ENCODE measurements at places on chromosomes 1 and 21. TPM values are rescaled to one million over a fixed set of nuclear protein-coding genes. Genes with fewer than 3 reads are reported as not detected.

- no peak for DNase-seq
These were observed 902.1 kb downstream of the MRPL39 start for GRCh38 chr21:24705201-24705600.

DNA sequence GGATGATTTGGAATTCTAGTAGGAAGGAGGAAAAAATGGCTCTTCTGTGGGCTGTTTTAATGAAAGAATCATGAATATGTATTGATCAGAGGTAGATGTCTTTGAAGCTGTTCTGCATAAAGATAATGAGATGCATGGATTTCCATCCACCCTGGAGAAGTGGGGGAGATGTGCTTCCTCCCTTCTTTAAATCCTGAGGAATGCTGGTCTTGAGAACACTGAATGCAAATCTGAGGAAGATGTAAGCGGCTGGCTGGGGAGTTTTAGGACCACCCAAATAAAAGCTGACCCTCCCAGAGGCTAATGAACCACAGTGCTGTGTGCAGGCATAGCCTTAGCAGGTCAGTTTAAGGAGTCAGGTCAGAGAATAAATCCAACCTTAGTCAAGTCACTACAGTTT, 37.3 kb downstream of the ZMYND12 start:
- DNase-seq: no peak

DNA sequence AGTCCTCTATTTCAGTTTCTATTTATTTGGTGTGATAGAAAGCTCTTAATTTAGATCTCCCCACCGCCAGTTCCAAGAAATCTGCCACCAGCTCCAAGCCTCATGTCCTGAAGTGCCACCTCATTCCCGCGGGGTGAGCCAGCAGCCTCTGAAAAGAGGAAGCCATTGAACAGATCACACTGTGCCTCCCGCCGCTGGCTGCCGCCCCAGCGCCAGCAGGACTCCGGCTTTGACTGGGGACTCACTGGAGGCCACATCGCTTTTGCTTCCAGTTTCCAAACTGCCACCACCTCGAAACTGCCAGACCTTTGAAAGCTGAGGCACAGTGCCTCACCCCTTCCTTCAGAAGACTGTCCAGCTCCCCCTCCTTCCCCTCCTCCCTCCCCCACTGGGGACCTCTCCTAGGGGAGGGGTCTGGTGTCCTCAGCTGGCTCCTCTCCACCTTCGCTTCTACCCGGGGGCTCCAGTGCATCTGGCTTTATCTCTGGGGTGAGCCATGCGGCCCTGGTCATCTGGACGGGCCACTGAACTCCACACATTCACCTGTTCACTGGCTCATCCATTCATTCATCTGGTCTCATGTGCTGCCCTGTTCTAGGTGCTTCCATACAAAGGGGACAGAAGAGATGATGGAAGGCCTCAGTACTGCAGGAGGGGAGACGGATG, 58.9 kb downstream of the VPS26C start:
- DNase-seq: no peak

- peak; percentile 98 for DNase-seq
These were observed at the start of gene MAP3K7CL for GRCh38 chr21:29130270-29130969. Gene MAP3K7CL, plus strand, starts transcription at chr21:29130644. Its CDS starts 2,701 bp downstream, at chr21:29133345.

GRCh38 chr21:26969971-26970725, 3.3 kb upstream of the ADAMTS5 start:
- DNase-seq: no peak

GRCh38 chr21:42562816-42563215, 49.2 kb downstream of the SLC37A1 start:
- no peak for DNase-seq

DNA sequence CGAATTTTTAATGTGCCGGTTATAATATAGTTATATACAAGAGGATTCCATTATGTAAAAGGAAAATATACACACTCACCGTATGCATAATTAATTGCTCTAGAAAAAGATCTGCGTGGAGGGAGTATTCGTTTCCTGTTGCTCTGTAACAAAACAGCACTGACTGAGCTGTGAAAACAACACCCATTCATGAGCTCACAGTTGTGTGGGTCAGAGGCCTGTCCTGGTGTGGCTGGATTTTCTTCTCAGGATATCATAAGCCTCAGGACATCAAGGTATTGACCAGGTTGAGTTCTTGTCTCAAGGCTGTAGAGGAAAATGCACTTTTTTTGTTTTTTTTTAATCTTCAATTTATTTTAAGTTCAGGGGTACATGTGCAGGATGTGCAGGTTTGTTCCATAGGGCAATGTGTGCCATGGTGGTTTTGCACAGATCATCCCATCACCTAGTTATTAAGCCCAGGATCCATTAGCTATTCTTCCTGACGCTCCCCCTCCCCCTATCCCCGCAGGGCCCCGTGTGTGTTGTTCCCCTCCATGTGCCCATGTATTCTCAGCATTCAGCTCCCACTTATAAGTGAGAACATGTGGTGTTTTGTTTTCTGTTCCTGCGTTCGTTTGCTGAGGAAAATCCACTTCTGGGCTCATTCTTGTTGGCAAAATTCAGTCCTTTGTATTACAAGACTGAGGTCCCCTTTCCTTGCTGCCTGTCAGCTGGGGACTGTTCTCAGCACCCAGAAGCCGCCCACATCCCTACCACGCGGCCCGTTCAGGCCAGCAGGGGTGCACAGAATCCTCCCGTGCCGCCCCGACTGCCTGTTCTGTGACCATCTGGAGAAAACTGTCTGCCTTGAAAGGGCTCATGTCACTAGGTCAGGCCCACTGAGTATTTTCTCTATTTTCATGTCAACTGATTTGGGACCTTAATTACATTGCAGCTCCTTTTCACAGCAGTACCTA, 87.4 kb upstream of the ERRFI1 start:
- DNase-seq: no peak

DNA sequence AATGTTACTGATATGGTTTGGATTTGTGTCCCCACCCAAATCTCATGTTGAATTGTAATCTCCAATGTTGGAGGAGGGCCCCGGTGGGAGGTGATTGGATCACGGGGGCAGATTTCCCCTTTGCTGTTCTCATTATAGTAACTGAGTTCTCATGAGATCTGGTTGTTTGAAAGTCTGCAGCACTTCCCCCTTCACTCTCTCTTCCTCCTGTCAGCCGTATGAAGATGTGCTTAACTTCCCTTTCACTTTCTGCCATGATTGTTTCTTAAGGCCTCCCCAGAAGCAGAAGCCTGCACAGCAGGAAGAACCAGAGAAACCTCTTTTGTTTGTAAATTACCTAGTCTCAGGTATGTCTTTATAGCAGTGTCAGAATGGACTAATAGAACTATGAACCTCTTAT, 28.4 kb downstream of the TRIM33 start:
- no peak for DNase-seq

DNA sequence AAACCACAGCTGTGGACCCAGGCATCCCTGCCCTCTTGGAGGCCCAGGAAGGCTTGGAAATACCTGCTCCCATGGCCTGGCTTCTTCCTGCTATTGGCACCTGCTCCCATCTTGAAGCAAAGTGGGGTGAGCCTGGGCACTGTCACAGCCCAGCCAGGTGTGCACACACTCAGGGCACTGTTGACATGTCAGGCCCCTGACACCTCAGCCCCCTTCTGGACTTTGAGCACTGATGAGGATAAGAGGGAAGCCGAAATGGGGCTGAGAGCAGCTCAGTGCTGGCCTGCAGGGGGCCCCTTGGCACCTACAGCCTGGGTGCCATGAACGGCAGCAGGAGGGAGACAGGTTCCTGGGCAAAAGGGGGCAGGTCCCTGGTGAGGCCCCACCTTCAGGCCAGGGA, 55.9 kb downstream of the DAB1 start:
- no peak for DNase-seq

- no peak for DNase-seq
These were observed 15.8 kb upstream of the UBE2U start for GRCh38 chr1:64187646-64188045.

SLAMF7 gene
- total RNA-seq: not detected

C4BPB gene
- 3.5 TPM for total RNA-seq

Measured in MG63 (cell line).